ENCODE measurements at places on chromosomes 5 and 9.

DNA sequence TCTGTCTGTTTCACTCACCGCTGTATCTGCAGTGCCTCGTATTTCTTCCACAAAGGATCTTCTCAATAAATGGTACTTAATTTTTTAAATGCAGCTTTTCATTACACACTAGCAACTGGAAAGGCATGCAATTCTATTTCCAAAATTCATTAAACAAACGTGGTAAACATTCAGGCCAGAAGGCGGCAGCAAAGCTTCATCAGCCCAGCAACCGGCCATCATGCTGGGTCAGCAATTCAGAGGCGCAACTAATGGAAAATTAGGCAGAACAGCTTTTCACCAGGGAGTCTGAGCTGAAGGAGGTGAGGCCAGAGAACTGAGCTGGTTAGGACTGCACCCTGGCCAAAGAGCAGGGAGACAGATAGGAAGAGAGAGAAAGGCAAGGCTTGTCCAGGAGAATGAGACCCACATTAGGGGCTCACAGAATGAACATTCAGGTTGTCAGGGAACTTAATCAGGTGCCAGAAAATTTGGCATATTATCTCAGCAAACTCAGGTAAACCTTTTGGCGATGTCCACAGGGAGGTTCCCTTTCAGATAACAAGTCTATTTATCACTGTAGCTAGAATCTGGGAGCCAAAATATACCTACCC, 17.7 kb upstream of the RNF180 start:
- peak; percentile 11 for DNase-seq

DNA sequence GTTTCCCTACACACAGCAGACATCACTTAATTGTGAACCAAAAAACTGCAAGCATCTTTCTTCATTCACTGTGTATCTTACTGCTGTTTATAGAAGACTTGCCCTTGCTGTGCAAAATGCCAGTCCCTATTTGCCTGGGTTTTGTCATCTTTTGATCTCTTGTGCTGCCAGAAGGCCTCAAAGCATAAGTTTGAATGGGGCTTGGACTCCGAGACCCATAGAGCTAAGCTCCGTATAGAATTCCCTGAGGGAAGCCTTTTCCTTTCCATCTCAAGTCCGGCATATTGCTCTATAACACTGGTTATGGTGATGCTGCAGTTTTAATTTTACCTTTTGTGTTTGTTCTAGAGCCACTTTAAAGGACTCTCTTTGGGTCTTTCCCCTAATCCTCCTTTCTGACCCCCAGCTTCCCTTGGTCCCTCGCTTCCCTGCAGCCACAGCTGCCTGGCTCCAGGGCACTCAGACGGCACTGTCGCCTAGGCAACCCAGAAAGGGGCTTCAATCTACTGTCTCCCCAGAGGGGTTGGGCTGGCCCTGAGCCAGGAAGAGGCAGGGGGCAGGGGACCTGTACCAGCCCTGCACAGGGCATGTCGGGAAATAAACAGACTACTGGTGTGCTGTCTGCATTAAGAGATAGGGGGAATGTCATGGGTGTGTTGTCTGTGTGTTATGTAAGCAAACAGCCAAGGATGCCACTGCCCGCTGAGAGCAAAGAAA, 73.4 kb upstream of the MELK start:
- DNase-seq: no peak

DNA sequence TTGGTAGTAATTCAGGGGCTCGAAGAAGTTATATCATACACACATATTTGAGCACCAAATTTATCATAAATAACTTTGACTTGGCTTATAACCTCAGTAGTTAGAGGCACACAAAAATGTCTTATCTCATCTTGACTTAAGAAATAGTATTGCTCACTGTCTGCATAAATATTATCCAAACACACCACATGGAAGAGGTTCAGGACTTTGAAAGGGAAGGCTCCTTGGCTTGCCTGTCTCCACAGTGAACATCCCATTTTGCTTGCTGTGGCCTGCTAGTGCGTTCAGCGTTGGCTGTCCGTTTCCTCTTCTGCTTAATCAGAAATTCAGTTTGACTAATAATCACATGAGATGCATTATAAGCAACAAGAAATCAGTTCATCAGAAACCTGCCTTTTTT, 13.9 kb downstream of the GRXCR2 start:
- no peak for DNase-seq

- peak; percentile 62 for DNase-seq
Observed at GRCh38 chr5:36876965-36877666, 547 bp downstream of the NIPBL start.

- no peak for DNase-seq
Observed at GRCh38 chr9:136455043-136456002, 15.7 kb upstream of the INPP5E start.

- DNase-seq: no peak
Observed at GRCh38 chr9:90974016-90974415, 172.4 kb downstream of the SYK start.

DNA sequence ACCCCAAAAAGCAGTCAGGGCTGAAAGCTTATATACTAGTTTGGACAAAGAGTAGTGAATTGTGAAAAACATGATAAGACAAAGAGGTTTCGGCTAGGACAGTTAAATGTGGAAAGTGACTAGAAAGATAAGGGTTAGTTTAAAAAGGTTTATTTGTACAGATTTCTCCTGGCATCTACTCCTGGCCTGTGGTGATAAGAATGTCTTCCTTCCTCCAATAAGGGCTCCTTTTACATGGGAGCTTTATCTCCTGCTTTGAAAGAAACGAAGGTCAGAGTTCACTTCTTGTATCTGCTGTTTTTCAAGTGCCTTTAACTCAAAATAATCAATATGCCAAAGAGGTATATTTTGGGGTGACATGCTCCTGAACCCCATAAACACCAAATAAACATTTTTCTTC, 776.1 kb upstream of the COX7C start:
- DNase-seq: no peak

GRCh38 chr5:37211661-37212060, 37.5 kb downstream of the CPLANE1 start:
- DNase-seq: no peak

GRCh38 chr9:91199739-91200497, 161.8 kb downstream of the AUH start:
- no peak for DNase-seq

- DNase-seq: no peak
Observed at GRCh38 chr9:127848756-127849504, 5.5 kb downstream of the ENG start.

DNA sequence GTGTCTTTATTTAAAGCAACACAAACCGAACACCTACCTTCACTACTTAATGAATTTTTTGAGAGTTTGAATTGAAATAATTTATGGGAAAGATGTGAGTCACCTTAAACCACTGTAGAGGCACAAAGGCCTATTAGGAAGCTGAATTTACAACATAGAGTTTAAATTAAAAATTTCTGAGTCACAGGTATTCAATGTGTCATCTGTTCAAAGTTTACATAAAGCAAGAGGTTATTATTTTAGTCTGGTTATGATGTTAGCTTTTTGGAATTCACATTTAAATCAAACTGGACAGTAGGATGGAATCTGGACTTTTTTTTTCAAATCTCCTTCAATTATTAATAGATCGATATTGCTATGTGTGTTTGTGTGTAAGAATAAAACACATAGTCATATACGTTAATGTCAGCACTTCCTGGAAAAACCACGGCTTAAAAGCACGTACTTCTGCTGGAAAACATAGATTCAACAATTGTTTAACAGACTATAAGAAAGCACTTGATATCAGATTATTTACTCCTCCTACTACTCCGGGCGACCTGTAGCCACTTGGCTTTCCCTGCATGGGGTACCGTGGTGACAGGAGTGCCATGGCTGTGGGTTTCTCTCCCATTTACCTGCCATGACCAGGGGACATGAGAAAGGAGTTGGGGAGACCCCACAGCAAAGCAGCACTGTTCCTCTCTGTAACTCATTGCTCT, 638.6 kb downstream of the SEMA5A start:
- no peak for DNase-seq

GRCh38 chr5:126284977-126285696, 138.1 kb upstream of the GRAMD2B start:
- no peak for DNase-seq

DNA sequence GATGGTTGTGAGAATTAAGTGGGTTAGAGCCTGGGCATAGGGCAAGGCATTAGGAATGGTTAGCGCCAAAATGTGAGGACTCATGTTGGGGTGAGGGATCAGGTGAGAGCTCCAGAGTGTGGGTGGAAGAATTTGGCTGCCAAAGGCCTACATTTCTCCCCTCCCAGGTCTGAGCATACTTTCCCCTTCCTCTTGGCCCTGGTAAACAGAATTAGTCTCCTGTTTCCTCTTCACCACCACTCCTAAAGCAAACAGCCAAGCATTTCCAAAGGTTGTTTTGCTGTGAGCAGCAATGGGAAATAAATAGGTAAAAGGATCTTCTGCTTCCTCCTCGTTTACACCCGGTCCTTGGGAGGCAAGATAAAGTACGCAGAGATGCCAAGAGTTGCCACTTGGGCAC, 132.5 kb downstream of the ZSWIM6 start:
- DNase-seq: no peak

GRCh38 chr9:15370466-15371447, 51.9 kb upstream of the SNAPC3 start:
- DNase-seq: no peak

DNA sequence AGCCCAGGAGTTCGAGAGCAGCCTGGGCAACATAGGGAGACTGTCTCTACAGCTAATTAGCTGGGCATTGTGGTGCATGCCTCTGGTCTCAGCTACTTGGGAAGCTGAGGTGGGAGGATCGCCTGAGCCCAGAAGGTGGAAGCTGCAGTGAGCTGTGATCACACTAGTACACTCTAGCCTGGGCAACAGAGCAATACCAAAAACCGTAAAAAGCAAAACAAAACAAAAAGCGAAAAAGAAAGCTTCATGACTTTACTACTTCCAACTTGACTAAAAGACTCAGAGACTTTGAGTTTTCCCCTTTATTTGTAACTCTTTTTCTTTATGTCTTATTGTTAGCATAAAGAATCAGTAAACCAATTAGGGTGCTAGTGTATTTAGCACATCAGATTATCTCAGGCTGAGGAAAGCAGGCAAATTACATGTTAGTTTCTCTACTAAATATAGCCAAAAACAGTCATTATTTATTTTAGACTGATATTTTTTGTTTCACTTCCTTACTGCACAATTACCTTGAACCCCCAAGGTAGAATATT, 5.4 kb downstream of the RAD17 start:
- no peak for DNase-seq
